T follicular helper cell (primary cell): ENCODE measurements at places on chromosomes 11 and 22.

DNA sequence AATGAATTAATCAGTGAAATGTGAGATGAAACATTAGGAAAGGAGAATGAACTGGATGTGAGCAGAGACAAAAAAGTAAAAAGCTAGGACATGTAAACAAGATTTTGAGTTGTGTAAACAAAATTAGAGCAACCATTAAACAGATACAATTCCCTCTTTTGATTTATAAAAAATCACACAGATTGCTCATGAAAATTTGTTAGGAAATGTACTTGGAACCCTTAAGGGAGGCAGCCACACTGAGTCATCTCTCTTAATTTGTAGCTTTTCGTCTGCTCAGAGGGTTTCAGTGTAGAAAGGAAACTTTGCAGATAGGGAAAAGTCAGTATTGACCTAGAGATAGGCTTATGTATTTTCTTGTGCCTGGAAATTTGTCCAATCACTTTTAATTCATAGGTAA is 49.6 kb upstream of the ME3 start:
- no peak for DNase-seq

GRCh38 chr22:37334859-37335805 is 52.8 kb downstream of the CYTH4 start:
- no peak for DNase-seq

- no peak for DNase-seq
Observed at GRCh38 chr11:88384004-88384668, 46.6 kb upstream of the CTSC start.

GRCh38 chr11:14742849-14743559 is 99.4 kb downstream of the PDE3B start:
- no peak for DNase-seq

GRCh38 chr22:28440592-28441390 is 238.8 kb downstream of the TTC28 start:
- no peak for DNase-seq
